Activated CD8-positive, alpha-beta memory T cell treated with anti-CD3 and anti-CD28 coated beads, Interleukin-2, amount 50 U/mL, for 48 hours (primary cell): ENCODE measurements at places on chromosomes 7 and 10.

DNA sequence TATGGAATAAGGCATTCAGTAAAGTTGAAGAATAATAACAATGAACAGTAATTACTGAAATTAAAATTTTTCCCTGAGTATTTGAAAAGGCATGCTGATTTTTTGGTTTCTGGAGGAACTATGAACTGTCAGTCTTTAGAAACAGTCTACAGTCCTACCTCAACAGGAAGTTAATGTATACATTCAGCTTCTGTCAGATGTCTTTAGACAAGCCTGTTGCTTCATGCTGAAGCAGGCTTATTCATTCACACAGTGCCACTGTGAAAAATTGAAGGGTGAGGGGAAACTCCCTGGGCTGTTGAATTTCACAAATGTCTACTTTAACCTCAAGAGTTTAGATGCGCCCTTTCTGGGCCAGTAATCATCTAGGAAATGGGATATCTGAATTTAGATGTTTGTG lies 3.5 kb downstream of the NRF1 start:
- DNase-seq, result no peak

GRCh38 chr7:24835643-24836042 lies 78.4 kb upstream of the GSDME start:
- DNase-seq, result no peak

DNA sequence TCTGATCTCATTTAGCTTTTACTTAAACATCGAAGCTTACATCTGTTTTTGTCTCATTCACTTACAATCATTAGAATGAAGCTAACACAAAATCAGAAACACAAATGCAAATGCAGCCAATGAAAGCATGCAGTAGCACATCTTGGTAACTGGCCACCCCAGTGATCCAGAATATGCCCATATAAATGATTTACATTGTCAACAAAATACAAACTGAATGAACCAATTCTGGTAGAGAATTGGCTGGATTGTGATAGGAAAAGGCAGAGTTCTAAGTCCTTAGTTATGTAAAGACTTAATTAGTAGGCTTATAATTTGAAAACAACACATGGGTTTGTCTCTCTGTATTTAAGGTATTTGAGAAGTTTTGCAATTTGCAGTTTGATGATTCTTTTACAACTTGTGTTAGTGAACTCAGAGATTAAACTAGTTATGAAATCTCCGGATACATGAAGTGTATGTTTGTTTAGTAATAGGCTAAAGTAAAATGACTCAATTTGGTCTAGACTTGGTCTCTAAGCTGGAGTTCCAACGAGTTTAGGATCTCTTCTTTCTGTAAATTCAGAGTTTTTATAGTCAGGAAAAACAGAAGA lies 21.2 kb downstream of the TECTB start:
- no peak for DNase-seq

GRCh38 chr7:122014697-122015096 lies 129.4 kb downstream of the AASS start:
- no peak for DNase-seq

GRCh38 chr10:84256510-84257342 lies 11.9 kb downstream of the RGR start:
- DNase-seq, result peak; percentile 80

DNA sequence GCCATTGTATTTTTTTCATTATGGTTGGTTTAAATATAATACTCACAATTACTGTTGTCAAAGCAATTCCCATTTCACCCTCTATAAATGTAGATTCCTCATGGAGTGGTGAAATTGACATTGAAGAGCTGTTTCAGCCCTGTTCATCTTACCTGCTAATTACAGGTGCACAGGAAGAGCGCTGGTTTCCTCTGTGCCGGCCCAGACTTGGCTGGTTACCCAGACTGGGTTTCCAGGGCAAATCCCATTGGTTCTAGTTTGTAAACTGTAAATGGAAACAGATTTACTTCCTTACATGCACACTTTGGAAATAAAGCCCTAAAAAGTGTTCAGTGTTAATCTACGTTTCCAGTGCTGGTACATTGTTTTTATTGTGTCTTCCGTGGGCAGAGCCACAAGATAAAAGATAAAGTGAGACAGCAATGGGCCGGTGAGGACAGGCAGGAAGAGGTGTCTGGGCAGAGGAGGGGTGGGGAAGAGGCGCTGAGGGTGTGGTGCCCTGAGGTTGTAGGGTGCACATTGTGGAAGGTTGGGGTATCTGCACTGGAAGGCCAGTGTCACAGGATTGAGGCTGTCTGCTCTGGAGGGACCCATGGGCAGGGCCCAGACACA lies 71.6 kb upstream of the ZPBP start:
- DNase-seq, result no peak

DNA sequence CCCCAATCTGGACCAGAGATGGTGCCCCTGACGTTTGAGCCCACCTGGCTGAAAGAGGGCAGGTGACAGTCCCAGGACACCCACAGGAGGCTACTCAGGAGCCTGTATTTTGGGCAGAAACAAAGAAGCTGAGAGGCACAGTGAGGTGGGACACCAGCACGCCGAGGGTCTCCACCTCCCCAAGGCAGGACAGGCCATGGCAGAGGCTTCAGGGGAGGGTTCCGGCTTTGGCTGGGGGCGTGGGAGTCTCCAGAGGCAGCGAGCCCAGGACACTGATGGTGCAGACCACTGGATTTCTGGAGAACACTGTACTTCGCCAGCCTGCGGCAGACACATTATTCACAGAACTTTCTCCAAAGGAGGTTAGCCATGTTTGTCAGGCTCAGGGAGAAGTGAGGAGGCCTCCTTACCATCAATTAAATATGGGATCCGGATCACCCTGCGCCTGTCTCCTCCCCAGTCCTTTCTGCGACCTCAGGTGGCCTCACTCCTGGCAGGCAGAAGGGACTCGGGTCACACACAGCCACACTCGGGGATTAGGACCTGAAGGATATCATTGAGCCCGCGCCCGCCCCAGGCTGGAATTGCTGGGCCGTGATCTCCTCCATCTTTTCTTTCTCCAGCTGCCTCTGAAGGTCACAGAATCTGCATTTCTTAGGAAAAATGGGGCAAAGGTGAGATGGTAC lies 98.3 kb downstream of the MKI67 start:
- DNase-seq, result no peak

GRCh38 chr10:98431016-98431415 lies 15.7 kb downstream of the HPS1 start:
- no peak for DNase-seq

GRCh38 chr10:29343607-29344038 lies 54.8 kb downstream of the LYZL1 start:
- no peak for DNase-seq

GRCh38 chr7:45580053-45580872 lies 6.1 kb downstream of the ADCY1 start:
- DNase-seq, result no peak
